ENCODE measurements at places on chromosomes 1 and 21.

DNA sequence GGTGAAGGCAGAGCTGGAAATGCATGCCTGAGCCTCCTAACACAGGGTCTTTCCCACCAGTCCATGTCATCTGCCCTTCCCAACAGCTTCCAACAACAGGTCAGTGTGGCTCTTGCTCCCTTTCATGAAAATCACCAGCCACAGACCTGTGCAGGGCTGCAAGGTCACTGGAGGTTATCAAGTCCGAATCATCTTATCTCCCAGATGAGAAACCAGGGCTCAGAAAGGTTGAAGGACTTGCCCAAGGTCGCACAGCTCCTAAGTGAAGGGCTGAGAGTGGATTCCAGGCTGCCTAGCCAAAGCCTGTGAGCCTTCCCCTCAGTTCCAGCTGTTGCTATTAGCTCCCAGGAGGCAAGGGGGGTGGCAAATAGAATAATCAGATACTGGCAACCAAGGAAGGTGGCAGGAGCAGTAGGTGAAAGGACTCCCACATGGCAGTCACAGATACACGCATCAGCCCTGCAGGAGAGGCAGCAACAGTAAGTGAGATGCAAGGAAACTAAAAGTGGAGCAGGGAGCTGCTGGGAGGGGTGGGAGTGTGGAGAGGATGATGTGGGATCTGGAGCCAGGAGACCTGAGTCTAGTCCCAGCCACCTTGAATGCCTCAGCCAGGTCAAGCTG is 74.2 kb downstream of the SSBP3 start:
- DNase-seq: no peak

DNA sequence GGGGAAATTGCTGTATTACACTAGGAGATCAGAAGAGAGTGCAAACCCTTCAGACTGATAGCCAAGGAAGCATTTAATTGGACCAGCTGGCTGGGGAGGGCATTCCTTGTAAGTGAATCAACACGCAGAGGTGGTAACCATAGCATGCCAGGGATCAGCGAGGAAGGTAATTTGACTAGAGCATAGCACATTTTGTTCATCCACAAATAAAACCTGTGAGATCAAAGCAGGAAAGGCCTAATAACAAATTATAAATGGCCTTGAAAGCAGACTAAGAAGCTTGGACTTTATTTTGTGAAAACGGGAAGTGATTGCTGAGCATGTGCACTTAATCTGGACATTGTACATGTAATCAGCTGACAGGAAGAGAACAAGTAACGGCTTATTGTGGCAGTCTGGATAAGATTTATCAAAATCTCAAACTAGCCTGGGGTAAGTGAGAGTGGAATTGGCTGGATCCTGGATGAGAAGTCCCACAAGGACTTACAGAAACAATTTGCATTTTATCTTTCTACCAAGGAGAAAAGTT is 11.7 kb upstream of the CD55 start:
- DNase-seq: no peak

DNA sequence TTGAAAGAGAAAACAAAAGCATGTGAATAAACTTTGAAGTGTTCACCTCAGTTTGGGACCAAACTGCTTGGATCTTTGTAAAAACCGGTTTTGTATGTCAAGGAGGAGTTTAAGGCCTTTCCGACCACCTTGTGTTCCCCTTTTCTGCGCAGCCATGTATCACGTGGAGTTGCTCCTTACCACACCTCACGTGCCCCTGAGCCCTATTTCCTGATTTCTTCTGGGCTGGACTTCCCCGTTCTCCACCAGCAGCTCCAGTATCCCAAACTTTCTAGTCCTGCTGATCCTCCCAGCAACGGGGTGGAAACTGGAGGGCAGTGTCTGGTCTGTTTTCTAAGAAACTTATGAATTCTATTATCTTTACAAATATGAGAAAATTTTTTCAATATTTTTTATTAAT is 1.6 kb upstream of the SH3D21 start:
- DNase-seq: no peak

- DNase-seq: no peak
These were observed 151.6 kb downstream of the CNIH3 start for GRCh38 chr1:224767676-224768075.

- no peak for DNase-seq
These were observed 26.5 kb downstream of the TSNAX start for GRCh38 chr1:231554969-231555368.

- no peak for DNase-seq
These were observed 4.8 kb upstream of the ASB17 start for GRCh38 chr1:75937034-75937433.

DNA sequence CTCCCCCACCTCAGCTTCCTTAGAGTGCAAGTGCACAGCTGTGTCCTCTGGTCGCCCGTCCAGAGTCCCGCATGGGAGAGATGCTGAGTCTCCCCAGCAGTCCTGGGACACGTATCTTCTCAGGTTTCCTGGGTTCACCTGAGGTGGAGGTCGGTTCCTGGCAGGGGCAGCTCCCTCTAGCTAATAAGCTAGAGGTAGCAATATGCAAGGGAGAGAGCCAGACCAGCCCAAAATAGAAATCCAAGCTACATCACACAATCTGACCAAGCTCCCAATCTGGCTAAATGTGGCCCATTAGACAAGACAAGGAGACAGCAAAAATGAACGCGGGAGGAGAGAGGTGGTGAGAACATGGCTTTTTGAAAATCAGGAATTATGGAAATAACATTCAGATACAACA is 30.9 kb upstream of the CADM3 start:
- no peak for DNase-seq

DNA sequence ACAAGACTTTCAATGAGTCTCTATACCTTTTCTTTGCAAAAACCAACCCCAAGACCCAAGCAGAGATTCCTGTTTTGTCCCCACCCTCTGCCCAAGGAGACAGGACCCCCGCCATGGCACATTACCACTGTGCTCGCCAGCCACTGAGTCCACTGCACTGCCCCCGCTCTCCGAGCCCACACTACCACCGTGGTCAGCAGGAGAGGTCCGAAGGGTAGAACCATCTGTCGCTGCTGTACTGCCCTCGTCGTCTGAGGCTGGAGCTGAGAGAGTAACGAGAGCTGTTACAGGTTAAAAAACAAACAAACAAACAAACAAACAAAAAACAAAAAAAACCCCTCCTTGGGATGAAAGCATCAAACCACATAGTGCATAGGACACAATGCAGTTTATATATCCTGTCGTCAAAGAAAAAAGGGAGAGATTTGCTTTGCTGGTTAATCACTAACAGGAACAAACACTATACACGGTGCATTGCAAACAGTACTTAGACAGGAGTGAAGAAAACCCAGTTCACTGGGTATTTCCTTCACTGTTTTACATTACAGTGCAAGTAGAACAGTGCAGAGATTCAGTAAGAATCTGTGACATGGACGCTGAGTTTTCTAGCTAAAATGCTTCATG is 71.0 kb downstream of the UBR4 start:
- DNase-seq: no peak

DNA sequence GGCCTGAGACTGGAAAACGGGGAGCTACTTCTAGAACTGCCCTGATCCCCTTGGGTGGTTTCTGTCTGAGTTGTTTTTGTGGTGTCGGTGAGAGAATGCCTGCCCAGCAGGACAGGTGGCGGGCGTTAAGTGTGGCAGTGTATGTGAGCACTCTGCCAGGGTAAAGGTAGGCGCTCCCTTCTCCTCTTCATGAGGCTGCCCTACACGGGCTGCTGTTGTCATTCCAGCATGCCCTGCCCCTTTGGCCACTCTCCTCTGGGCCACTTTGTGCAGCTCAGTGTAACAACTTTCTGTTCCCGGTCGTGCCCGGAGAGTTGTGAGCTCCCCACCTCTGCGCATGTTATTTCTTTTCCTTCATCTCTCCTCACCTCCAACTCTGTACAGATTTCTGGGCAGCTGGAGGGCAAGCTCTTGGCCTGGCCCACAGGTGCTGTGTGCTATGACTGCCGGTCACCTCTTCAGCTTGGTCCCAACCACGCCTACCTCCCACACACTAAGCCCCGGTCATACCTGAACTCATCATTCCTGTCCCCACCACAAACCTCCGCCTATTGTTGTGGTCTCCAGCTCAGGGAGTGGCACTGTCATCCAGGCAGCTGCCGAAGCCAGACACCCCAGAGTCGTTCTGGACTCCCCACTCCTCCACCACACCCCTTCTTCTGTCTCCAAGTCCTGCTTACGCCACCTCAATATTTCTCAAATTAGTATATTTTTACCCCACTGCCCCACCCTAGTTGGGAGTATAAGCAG is 69.0 kb downstream of the GADD45A start:
- DNase-seq: no peak

DNA sequence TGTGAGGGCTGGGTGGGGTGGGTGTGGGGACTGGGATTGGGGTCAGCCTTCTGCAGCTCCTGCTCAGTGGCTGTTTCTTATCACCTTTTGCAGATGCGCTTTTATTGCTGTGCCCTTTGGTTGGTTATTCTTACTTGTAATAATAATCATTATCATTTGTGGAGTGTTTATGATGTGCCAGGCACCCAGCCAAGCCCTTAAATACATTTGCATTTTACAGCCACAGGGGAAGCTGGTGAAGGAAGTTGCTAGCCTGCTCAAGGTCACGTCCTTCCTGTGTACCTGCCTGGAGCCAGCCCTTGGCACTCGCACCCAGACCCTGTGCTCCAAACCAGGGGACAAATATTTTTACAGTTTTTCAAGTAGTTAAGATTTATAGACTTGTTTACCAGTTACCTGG is 144.0 kb downstream of the PGBD5 start:
- DNase-seq: no peak

GRCh38 chr1:19877821-19878636 is 4.2 kb upstream of the OTUD3 start:
- no peak for DNase-seq

GRCh38 chr1:183480971-183481441 is 8.7 kb downstream of the SMG7 start:
- DNase-seq: no peak

DNA sequence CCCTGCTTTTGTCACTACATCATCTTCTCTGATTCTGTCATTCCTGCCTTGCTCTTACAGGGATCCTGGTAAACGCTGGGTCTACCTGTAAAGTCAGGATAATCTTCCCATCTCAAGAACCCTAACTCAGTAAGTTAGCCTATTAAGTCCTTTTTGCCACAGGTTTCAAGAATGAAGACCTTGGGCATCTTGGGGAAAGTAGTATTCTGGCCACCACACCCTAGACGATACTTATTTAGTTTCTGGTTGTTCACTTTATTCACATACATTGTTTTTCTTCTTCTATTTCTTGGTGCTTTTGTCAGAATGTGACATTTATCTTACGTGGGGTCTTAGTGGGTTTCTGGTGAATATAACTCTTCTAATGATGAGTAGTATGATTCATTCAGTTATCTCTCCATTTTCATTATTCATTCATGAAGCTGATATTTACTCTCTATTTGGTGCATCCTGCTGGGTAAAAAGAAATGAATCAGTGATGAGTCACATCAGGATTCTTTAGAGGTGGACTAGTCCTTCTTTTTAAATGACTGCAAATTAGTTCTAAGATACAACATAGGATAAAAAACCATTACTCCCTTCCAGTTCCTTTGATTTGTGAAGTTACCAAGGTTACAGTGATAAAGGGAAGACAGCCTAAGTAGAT is 514.4 kb upstream of the B3GALT2 start:
- no peak for DNase-seq

GRCh38 chr1:113057006-113057405 is 16.0 kb upstream of the LRIG2 start:
- DNase-seq: no peak

GRCh38 chr1:226534098-226534497 is 14.5 kb upstream of the STUM start:
- no peak for DNase-seq

DNA sequence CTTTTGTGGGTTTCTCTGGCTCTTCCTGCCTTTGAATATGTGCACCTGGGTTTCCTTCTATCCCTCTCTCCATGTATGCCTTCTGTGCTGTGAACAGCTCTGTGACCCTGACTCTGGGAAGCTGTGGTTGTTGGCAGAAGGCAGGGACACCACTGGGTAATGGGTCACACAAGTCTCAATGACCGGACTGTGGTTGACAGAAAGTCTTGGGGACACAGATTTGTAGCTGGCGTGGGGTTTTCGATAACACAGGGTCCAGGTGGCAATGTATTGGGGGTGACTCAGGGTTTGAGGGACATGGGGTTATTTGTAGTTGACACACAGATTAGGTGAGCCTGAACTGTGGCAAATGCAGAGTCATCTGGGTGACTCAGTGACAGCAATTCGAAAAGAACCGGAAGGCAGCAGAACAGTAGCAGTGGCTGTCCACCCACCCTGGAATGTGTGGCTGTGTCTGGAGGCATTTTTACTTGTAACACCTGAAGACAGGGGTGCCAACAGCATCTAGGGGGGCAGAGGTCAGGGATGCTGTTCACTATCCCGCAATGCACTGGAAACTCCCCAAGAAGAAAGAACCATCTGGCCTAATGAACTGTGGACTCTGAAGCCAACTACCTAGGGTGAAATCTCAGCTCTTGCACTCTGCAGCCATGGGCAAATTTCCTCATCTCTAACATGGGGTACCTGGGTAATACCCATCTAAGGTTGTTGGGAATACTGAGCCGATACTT is 13.0 kb upstream of the SLC6A9 start:
- no peak for DNase-seq

DNA sequence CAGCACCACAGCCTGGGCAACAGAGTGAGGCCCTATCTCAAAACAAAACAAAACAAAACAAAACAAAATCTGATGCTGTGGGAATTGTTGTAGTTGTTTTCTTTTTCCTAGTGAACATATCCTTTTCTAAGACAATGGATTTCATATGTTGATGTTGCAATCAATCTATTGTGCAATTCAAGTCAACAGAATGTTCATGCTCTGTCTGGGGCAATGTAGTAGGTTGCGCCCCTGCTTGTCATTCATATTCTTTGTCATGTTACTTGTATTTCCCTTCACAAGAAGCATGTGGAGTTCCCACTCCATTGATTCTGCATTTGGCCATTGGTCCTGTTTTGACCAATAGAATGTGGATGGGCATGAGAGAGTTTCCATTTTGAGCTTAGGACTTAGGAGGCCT is 223.9 kb downstream of the DUSP10 start:
- no peak for DNase-seq

GRCh38 chr1:184162281-184162680 is 110.8 kb downstream of the TSEN15 start:
- no peak for DNase-seq

DNA sequence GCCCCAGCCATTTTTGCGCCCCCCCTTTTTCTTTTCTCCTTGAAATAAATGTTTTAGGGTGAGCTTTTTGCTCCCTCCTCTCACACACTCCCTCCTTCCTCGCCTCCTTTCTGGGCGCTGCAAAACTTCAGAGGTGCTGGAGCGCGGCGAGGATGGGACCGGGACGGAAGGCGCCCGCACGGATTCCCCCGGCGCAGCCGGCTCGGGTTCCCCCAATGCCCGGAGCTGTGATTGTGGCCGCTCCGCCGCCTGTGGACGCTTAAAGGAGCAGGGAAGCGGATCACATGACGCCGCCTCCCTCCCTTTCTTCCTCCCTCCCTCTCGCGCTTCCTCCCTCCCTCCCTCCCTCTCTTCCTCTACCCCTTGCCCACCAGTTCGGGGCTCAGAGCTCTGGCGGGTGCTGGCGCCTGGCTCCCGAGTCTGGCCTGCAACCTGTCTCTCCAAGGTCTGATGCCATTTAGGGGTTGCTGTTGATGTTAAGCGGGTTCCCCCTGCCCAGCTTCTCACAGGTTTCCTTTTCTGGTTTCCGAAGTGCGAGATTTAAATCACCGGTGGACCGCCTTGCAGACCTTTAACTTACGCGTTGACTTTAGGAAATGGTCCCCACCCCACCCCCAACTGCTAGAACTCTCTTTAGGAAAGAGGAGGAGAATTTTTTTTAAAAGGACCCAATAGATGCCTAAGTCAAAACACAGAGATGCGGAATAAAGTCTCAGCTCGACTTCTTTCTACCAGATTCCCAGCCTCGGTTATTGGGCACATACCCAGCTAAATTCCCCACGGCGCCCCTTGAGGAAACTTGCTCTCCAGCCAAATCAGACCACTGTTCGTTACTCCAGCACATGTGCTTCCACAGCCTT is at the start of gene WLS:
WLS (minus strand) TSS at position 235 of the 860 bp plus-strand sequence; CDS start at position 11, 224 bp downstream.
- DNase-seq: no peak
